ENCODE measurements at places on chromosomes 3 and 15.

DNA sequence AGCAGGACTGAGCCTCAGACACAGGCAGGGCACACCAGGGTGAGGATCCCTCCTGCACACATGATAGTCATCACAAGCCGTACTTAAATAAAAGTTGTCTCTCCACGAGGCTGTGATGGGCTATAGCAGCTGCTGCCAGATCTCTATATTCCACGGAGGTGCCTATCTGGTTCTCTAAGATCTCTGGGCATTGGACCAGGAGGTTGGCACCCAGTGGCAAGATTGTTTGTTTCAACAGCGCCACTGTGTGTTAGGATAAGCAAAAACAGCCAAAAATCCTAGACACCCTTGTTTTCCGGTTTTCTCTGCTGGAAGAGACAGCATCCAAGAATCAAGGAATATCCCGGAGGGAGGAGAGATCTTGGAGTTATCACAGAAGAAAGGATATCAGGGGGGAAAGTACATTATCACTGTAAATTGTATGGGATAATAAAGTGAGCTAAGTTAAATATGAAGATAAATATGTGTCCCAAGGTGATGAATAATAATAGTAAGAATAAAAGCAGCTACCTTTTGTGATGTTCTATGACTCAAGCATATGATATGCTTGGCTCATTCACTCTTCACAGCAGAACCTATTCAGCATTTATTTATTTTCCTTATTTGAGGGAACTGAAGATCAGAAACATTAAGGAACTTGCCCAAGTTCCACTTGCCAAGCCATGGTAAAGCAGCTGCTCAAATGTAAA, 90.6 kb upstream of the AKAP13 start:
- DNase-seq = peak; percentile 67

DNA sequence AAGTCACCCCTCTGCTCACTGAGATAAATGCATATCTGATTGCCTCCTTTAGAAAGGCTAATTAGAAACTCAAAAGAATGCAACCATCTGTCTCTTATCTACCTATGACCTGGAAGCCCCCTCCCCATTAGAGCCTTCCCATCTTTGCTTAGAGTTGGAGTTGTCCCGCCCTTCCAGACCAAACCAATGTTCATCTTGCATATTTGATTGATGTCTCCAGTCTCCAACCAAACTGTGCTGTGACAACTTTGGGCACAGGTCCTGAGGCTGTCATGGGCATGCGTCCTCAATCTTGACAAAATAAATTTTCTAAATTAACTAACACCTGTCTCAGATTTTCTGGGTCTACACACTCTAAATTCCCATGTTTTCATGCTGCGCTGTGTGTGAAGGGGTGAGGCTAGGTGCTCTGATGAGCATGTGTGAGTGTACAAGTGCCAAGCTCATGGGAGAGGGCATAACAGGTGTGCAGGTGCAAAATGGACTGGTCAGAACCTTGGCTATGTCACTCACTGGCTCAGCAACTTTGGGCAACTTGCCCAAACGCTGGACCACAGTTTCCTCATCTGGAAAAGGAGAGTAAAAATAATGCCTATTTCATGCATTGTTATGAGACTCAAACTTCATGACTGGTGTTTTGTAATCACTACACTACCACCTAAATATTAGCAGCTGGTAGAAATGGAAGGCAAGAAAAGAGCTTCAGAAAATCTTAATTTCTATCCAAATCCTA, 7.2 kb downstream of the DAPK2 start:
- DNase-seq = no peak

GRCh38 chr3:170055209-170055608, 17.4 kb downstream of the GPR160 start:
- no peak for DNase-seq

DNA sequence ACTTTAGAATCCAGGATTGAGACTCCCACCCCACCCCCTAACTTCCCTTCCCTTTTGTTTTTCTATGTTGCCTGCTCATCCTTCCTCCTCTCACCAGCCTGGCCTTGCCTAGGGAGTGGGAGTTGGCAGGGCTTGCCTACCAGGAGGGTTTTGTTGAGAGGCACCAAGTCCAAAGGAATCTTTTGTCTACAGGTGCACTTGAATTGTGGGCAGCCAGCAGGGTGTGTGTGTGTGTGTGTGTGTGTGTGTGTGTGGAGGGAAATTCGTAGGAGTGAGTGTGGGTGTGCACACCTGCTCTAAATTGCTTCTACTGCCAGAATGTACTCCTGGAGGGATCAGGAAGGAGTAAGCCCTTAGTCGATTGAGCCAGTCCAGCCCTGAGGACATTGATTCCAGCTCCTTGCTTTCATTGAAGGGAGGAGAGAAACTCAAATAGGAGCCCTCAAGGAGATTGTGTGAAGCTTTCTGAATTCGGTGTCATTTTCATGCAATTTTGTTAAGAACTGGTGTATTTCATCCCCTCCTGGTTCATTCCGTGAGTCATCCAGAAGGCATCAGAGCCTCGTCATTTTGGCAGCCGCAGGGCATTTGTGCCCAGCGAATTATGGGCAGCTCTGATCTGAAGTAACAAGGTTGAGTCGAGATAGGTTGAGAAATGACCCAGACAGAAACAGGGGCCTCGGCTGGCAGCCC, 112.1 kb downstream of the SLCO3A1 start:
- DNase-seq = peak; percentile 46

- no peak for DNase-seq
Measured at GRCh38 chr15:101048581-101049030, 129.4 kb downstream of the LRRK1 start.

GRCh38 chr15:52234596-52235541, 43.7 kb upstream of the GNB5 start:
- no peak for DNase-seq

- no peak for DNase-seq
Measured at GRCh38 chr15:86973284-86973844, 893.7 kb downstream of the AGBL1 start.

GRCh38 chr3:54862526-54862925, 65.3 kb downstream of the LRTM1 start:
- DNase-seq = no peak

GRCh38 chr15:83904107-83905040, 250.5 kb downstream of the ADAMTSL3 start:
- no peak for DNase-seq

DNA sequence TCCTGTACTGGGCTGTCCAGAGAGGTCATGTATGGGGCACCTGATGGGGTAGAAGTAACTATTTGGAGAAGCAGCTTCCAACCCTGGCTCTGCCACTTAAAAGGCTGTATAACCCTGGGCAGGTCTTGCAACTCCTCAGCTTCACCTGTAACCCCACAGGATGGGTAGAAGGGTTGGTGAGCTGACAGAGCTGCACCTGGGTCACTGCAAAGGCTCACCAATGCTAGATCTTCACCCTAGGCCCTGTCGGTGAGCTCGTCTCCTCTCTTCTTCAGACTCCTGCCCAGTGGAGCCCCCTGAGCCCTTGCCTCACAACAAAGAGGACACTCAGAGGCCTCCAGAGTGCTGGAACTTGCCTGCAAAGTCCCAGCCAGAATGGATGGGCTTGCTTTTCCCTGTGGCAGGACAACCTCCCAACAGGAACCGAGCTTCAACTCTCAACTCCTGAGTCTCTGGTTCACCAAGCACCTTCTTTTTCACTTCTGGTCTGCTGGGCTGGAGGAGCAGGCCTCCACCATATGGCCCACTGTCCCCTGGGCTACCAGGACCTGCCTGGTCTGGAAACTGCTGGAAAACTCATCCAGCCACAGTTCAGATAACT, 45.9 kb downstream of the XXYLT1 start:
- DNase-seq = peak; percentile 0

DNA sequence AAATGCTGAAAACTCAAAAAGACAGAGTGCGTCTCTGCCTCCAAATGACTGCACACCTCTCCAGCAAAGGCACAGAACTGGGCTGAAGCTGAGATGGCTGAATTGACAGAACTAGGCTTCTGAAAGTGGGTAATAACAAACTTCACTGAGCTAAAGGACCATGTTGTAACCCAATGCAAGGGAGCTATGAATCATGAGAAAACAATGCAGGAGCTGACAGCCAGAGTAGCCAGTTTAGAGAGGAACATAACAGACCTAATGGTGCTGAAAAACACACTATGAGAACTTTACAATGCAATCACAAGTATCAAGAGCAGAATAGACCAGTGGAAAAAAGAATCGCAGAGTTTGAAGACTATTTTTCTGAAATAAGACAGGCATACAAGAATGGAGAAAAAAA, 10.1 kb upstream of the AVEN start:
- no peak for DNase-seq

GRCh38 chr3:129013491-129013891, 12.4 kb downstream of the EFCC1 start:
- no peak for DNase-seq

DNA sequence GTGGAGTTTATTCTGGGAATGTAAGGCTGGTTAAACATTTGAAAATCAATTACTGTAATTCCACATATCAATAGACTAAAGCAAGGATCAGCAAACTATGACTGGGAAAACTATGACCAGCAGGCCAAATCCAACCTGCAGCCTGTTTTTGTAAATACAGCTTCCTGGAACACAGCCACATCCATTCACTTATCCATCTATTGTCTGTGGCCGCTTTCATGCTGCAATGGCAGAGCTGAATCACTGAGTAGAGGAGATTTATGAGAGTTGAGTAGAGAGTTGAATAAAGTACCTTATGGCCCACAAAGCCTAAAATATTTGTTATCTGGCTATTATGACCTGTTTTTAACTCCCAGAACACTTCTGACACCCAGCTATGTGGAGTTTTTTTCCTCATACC, 12.2 kb downstream of the MYLK start:
- DNase-seq = no peak
